NCI-H524 treated with DMSO at 0.1 percent for 48 hours (cell line): ENCODE measurements at places on chromosomes 11 and 22.

GRCh38 chr11:16280256-16280682 is 76.1 kb downstream of the SOX6 start:
- peak; percentile 50 for DNase-seq

- DNase-seq = no peak
Observed at GRCh38 chr11:62013537-62014476, 46.4 kb upstream of the FTH1 start.

DNA sequence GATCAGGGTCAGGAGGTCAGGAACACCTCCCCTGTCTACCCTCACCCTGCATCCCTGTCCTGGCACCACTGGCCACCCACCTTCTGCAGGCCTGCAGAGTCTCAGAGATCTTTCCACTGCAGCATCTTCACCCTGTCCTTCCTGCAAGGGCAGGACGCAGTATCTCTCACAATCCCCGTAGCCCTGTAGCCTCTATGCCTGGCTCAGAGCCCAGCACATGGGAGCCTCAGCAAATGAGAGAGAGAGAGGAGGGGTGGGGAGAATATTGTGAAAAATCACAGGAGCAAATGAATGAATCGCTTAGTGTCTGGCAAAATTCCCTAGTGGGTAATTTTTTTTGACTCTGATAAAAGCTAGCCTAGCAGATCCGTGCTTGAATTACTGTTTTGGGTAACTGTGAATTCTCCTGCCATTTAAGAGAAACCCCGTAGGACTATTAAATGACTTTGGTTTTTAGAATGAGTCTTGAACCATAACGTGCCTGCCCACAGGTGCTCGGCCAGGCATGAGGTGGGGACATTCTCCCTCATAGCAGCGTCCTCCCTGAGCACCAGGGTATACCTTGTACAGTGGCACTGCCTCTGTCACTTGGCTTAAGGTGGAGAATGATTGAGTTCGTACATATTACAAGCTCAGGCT is 91.5 kb downstream of the MORC2 start:
- DNase-seq = no peak

GRCh38 chr11:91164452-91164822 is 941.6 kb upstream of the CHORDC1 start:
- DNase-seq = no peak

- DNase-seq = no peak
Observed at GRCh38 chr11:23540101-23540561, 679.9 kb upstream of the CCDC179 start.

DNA sequence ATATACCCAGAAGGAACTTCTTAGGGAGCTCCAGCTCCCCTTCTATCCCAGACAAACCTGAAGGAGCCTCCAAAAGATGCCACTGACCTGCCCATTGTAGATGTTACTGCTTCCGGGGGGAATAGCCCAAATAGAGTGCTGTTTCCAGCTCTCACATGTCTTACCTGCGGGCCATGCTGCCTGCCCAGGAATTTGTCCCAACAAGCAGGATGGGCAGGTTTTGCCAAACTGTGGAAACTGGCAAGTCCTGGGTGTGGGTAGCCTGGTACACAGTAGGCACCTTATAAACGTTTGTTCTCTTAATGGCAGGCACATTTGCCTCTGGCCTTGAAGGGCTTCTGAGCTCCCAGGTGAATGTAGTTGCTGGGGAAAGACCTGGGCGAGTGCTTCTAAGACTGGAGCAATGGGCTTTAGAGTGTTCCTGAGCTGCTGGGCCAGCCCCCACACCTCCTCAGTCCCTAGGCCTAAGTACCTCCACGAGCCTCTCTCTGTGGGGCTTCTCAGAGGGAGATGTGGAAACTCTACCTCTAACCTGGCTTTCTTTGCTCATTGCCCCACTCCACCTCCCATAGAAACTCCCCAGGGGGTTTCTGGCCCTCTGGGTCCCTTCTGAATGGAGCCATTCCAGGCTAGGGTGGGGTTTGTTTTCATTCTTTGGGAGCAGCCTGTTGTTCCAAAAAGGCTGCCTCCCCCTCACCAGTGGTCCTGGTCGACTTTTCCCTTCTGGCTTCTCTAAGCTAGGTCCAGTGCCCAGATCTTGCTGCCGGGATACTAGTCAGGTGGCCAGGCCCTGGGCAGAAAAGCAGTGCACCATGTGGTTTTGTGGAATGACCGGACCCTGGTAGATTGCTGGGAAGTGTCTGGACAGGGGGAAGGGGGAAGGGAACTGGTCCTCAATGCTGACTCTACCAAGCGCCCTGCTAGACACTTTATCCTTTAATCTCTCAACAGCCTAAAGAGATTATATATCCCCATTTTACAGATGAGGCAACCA is 37.2 kb downstream of the LIMK2 start:
- DNase-seq = no peak

- DNase-seq = peak; percentile 9
Observed at GRCh38 chr11:57515332-57516060, at the start of gene SLC43A1. Gene SLC43A1, minus strand, starts transcription at chr11:57515702. Its CDS starts 1,591 bp downstream, at chr11:57514111.
